CD4-positive, alpha-beta T cell treated with Interleukin-21 for 1 hour (primary cell): ENCODE measurements at places on chromosomes 1 and 21.
A peak's percentile ranks its signal among the peaks of the same experiment; 100 is the strongest.

- no peak for DNase-seq
Measured at GRCh38 chr1:86861424-86861823, 52.5 kb downstream of the SELENOF start.

DNA sequence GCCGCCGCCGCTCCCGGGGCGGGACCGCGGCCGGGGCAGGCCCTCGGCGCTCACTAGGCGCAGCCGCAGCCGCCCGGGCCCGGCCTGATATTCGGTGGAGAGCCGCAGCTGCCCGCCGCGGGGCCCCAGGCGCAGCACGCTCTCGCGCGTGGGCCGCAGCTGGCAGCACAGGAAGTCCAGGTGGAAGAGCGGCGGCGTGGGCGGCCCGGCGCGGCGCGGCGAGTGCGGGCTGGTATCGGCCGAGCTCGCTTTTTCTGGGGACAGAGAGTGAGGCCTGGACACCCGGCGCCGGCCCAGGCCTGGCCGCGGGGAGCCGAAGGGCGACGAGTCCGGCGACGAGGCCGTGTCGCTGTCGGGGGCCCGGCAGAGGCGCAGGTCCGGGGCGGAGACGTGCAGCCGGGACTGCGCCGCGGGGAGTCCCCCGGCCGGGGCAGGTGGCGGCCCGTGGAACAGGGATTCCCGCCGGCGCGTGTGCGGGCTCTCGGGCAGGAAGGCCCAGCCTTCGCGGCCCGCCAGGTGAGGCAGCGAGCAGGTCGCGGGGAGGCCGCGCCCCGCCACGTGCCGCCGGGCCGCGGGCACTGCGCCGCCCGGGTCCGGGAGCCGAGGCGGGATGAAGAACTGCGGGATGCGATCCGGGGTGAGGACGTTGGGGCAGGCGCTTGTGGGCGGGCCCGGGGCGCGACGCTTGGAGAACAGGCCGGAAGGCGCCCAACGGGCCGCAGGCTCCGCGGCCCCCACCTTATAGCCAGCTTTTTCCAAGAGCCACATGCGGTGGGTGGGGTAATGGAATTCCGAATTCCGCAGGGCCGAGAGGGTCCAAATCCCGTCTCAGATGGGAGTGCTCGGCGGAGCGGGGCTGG is 1.2 kb downstream of the C2CD4D start:
- peak; percentile 41 for DNase-seq

DNA sequence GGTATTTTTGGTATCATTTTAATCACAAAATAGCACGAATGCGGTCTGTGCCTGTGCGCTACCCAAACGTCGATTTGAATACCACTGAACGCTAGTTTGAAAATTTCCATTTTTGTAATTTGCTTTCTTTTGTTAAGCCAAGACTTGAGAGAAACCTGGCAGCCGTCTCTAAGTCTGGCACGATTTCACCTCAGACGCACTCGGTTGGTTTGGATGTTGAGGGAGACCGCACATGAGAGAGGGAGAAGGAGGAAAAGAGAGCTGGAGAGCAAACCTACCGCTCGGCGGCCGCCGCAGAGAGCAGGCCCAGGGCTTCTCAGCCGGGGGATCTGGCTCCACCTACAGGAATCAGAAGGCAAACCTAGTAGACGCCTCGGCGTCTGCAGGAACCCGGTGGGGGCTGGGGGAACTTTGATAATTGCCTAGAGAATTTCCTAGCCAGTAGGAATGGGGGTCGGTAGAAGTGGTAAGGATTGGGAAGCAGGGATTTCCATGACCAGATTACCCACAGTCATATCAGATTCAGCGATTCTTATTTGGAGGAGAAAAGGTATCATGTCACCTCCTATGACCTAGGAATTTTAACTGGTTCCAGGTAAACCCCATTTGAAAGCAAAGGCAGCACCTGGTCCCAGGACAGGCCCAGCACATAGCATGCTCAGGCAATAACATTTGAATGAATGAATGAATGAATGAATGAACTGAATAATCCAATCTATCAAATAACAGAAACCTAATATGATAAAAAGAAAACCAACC is 83.2 kb downstream of the TM2D1 start:
- DNase-seq = peak; percentile 37

GRCh38 chr1:32907435-32907834 is 6.2 kb upstream of the TMEM54 start:
- DNase-seq = no peak

DNA sequence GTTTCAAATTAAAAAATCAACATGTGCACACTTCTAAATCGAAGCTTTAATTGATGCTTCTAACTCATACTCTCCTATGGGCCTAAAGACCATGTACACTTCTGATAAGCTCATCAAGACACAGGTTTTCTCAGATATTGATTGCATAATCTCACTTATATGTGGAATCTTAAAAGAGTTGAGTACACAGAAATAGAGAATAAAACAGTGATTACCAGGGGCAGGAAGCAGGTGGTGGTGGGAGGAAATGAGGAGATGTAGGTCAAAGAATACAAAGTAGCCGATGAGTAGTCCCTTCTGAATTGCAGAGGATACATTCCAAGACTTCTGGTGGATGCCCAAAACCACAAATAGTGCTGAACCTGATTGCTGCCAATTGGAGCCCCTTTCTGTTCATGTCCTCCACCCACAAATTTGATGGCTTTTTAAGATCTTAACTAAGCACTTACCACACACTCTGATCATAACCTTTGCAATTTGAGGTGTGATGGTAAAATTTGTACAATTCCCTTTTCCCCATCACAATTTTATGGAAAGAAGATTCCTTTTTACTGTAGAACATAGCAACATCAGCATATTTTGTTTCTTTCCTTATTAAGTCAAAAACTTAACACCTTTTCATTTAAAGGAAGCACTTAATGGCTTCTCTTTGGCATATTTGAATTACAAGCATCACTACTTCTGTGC is 3.3 kb upstream of the CD1B start:
- no peak for DNase-seq

DNA sequence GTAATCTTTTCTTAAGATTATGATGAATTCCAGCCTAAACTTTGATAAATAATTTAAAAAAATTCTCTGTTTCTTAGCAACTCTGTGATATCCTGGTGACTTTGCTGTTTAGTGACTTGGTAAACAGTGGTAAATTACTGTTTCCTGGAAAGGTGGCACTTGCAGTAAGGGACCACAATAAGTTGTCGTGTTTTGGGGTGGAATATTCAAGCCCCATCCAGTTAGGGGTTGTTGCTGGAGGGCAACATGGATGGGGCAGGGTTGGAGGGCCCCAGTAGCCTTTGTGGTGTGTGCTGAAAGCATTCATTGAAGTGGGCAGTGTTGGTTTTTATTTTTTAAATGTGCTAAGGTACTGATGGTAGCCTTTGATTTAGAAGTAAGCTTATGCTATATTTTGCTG is 30.3 kb downstream of the PRDM2 start:
- DNase-seq = peak; percentile 68

DNA sequence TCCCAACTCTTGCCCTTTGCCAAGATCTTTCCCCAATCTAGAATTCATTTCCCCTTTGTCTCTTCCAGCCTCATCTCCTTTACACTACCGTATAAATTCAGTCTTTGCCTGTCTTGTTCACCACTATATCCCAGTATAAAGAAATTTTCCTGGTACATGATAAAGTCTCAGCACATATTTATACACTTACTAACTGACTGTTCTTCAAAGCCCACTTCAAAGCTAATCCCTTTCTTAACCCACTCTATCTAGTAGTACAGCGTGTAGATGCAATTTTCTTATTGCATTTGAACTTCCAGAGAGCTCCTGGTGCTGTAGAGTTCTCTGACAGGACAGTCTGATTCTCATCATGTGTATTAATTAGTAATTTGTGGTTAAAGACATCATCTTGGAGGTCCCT is 78.1 kb downstream of the LRRC53 start:
- no peak for DNase-seq

GRCh38 chr1:201882665-201883132 is 6.0 kb upstream of the SHISA4 start:
- peak; percentile 33 for DNase-seq

GRCh38 chr1:204296431-204296988 is 63.2 kb downstream of the PLEKHA6 start:
- no peak for DNase-seq

DNA sequence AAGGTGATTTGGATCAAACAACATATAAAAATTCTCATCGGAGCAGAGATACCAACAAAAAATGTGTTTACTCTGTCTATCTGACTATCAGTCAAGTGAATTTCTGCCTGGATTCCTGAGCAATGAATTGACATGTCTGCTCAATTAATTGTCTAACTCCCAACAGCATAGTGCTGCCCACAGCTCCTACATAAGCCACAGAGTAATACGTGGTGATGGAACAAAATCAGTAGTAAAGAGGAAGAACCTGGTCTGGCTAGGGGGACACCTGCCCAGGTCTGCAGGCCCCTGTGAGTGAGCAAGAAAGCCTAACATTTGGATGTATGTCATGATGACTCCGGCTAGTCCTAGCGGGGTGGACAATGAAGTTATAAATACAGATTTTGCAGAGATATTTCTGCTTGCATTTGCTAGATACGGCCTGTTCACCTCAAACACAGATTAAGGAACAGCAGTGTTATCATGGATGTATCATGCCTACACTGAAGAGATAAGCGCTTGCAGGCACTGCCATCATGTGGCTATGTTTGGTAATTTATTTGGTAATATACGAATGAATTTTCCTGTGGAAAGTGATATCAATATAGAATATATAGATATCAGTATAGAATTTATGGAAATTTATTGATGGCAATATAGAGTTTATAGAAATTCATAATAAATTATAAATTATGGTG is 69.6 kb upstream of the LRRC8B start:
- DNase-seq = peak; percentile 79

GRCh38 chr1:13860031-13860430 is 160.0 kb downstream of the PRDM2 start:
- DNase-seq = no peak

DNA sequence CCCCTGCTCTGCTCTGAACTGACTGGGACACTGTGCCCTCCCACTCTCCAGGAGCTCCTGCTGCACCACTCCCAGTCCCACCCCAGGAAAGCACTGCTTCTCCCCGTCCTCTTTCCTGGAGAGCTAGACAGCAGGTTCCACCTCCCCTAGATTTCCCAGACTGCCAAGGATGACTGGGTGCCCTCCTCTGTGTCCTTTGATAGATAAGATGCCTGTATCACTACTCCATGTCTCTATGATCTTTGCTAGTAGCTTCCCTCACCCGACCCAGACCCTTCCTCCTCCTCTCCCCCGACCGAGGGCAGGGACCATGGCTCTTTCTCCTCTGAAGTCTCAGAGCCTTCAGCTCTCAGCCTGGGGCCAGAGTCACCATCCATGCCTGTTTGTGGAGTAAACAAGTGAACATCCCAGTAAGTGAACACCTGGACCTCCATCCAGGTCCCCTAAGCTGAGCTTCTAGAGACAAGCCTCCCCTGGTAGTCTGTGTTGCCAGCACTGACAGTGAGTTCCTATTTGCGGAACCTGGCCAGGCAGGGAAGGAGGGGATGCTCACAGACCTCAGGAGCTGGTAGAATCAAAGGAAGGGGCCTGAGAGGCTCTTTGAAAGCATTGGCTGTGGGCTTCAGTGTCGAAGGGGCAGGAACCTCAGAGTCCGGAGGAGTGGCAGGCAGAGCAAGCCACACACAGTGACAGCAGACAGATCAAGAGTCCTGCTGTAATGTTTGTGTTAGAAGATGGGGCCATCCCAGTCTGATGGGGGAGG is 104.0 kb downstream of the PAX7 start:
- no peak for DNase-seq

DNA sequence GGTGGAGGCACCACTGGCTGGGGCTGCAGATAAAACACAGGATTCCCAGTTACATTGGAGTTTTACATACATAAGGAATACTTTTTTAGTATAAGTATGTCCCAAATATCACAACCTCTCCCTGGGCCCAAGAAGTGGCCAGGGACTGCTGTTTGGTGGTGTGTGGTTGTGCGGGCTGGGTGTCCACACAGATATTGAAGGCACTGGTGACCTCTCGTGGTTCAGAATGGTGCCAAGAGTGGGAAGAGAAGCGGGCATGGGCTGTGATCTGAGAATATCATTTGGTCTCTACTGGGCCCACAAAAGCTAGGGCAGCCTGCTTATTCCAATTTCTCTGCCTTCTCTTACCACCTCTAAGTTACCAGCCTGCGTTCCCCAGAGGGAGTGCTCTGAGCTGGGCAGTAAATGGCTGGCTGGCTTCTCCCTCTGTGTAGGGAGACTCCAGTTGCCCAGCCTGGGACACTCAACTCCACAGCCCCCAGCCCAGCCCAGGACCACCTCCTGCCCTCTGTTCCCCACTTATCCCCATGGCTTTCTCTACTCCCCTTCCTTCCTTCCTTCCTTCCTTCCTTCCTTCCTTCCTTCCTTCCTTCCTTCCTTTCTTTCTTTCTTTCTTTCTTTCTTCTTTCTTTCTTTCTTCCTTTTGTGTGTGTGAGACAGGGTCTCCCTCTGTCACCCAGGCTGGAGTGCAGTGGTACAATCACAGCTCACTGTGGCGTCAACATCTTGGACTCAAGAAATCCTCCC is 42.8 kb upstream of the RD3 start:
- DNase-seq = no peak

DNA sequence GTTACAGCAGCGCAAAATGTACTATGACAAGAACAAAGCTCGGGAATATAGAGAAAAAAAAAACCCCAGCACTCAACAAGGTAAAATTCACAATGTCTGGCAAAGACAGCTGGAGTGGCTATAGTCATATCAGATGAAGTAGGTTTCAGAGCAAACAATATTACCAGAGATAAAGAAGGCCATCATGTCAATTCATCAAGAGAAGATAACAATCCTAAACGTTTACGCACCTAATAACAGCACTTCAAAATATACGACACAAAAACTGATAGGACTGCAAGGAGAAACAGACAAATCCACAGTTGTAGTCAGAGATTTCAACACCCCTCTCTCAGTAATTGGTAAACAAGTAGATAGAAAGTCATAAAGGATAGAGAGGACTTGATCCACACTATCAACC is 455.2 kb downstream of the PTPRU start:
- no peak for DNase-seq
